ENCODE measurements at places on chromosomes 2 and 18.

DNA sequence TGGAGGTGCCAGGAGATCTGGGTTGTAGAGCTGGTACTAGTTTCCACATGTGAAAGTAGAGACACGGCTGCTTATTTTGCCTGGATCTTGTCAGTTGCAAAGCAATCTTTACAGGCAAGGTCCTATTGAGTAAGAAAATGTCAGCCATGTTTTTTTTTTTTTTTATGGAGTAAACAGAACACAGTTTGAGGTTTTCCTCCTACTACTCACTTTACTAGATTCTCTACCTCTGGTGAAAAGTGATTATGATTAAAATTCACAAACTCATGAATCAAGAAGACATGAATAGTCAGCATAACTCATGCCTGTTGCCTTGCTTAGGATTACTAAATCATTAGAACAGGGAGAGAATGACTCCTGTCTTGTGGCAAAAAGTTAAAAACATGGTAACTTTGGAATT is 70.1 kb upstream of the PNPT1 start:
- DNase-seq, result no peak

- peak; percentile 99 for DNase-seq
These were observed at the start of gene SRSF7 for GRCh38 chr2:38750891-38751595. Gene SRSF7, minus strand, starts transcription at chr2:38751361. Its CDS starts 105 bp downstream, at chr2:38751256.

DNA sequence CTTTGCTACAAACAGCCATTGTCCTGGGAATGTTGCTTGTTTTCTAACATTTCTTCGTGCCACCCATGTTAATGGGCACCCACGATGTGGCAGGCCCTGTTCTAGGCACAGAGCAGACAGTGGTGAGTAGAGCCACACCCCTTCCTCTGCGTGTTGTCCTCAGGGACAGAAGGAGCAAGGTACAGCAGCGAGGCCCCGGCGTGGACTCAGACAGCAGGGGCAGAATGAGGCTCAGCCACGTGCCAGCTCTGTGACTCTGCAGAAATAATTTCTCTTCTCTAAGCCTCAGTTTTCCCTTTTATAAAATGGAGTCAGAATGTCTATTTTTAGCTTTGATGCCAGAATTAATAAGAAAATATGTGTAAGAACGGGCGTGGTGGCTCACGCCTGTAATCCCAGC is 401.7 kb downstream of the TSN start:
- DNase-seq, result no peak

- DNase-seq, result no peak
These were observed 42.1 kb downstream of the RRM2 start for GRCh38 chr2:10164601-10165000.

GRCh38 chr18:56489893-56490292 is 148.5 kb downstream of the TXNL1 start:
- no peak for DNase-seq

DNA sequence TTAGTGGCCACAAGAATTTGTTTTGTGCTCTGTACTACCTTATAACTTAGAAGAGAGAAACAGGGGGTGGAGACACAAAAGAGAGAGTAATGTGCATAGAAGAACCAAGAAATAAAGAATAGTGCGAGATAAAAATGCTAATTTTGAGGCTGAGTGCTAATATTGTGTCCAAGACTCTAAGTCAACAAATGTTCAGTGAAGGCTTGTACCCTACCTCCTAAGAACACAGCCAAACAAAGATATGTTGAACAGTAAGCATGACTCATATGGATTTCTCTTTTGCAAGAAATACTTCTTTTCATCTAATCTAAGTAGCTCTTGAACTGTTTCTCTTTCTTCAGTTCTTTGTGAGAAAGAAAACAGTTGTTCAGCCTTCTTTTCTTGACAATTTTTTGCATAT is 45.2 kb downstream of the GAREM1 start:
- peak; percentile 20 for DNase-seq

DNA sequence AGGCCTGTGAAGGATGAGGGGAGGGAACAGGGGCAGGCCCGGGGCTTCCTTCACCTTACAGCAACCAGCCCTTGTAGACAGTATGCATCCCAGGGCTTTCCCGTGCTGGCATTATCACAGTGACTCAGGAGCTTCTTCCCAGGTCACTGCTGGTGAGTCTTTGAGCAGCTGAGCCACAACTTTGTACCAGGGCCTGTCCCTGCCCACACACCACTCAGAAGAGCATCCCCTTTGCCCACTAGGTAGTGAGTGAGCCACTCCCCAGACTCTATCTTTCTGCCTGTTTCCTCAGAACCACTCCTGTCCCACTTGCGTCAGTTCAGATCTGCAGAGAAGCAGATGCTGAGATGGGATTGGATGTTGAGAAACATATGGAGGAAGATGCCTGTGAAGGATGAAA is 69.6 kb upstream of the ALPP start:
- DNase-seq, result no peak

GRCh38 chr2:217836901-217837491 is 165.8 kb downstream of the TNS1 start:
- peak; percentile 64 for DNase-seq

DNA sequence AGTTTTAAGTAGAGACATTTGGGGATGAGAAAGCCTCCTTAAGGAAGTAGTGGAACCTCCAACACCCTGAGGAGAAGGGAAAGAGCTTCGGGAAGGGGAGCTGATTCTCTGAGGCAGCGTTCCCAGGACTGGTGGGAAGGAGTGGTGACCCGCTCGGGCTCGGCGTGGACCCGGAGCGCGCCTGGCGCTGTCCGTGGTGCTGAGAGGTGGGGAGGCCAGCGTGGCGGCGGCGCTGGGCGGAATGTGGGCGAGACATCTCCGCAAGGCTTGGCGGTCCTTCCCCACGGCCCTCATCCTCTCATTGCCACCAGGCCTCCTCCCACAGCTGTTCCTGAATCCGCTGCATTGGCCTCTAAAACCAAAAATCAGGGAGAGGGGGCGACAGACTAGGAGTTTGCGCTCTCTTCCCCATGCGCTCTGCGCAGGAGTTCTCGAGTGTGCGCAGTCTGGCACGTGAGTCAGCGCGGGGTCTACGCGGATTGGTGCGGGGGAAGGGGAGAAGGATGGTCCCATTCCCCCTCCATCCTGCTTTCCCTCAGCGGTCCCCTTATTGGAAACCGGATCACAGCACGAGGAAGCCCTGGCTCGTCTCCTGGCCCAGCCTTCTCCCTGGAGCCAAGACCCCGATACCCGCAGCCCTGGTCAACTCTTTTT is 857 bp downstream of the RESP18 start:
- peak; percentile 64 for DNase-seq

GRCh38 chr2:66700677-66701066 is 265.7 kb downstream of the MEIS1 start:
- DNase-seq, result no peak

GRCh38 chr2:51013079-51013932 is 18.6 kb downstream of the NRXN1 start:
- DNase-seq, result no peak

DNA sequence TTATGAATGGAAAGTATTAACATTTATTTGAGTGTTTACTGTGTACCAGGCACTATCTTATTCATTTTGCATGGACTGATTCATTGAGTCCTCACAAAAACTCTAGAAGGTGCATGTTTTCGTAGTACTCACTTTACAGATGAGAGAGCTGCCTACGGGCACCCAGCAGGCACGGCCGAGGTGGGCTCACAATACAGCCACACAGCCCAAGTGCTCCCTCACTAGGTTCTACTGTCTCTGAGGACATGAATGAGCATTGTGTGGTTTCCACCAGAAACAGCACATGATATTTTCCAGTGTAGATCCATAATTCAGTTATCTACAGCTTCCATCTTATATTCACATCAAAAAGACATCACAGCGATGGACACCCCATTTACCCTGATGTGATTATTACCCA is 101.4 kb downstream of the FTCDNL1 start:
- DNase-seq, result no peak
